T-helper 1 cell (primary cell): ENCODE measurements at places on chromosomes 13 and 19.

- DNase-seq = no peak
Observed at GRCh38 chr13:73910733-73911132, 223.5 kb downstream of the KLF12 start.

DNA sequence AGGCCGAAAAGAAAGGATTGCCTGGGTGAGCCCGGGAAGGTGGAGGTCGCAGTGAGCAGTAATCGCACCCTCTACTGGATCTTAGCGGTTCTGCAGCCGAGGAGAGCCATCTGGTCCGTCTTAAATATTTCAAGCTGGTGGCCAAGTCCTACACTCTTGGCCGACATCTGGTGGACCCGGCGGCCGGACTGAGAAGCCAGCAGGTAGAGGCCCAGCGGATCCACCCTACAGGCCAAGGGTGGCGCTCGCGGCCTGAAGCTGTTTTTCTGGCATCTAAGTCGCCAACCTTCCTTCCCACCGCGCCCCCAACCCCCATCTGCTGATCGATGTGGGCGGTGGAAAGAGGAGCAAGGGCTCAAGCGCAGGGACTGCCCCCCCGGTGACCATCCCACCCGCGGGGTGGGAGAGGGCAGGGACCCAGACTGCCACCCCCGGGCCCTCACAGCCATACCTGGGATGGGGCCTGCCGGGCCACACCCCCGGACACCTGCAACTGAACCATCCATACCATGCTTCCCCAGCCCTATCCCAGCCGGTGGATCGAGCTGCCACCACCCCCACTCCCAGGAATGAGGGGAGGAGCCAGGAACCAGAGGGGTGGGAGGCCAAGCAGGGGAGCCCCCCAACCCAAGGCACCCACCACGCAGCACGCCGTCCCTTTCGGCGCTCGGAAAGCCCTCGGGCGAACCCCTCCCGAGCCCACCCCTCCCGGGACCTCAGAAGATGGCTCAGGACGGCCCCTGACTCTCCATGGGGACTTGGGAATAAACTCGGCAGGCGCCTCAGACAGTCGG lies 46.3 kb upstream of the ZNF730 start:
- DNase-seq = no peak

- no peak for DNase-seq
Observed at GRCh38 chr19:45972081-45972946, 1.4 kb downstream of the NOVA2 start.

- DNase-seq = no peak
Observed at GRCh38 chr13:63948045-63948444, 2532.4 kb upstream of the PCDH20 start.

- DNase-seq = no peak
Observed at GRCh38 chr13:79075703-79076102, 330.4 kb downstream of the RBM26 start.

GRCh38 chr13:43573802-43574514 lies 212.8 kb downstream of the ENOX1 start:
- DNase-seq = no peak

DNA sequence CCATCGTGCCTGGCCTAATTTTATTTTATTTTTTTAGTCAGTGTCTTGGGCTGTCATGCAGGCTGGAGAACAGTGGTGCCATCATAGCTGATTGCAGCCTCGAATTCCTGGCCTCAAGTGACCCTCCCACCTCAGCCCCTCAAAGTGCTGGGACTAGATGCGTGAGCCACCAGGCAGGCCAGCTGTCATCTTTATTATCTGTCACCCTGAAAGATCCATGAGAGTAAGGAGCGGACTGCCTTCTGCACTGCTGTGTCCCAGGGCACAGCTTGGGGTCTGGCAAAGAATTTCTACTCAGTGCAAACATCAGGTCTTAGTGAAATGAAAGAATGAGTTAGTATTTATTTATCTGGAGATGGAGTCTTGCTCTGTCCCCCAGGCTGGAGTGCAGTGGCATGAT lies 9.5 kb upstream of the TLE5 start:
- no peak for DNase-seq

- peak; percentile 25 for DNase-seq
Observed at GRCh38 chr19:40144947-40145748, 46.1 kb upstream of the MAP3K10 start.

DNA sequence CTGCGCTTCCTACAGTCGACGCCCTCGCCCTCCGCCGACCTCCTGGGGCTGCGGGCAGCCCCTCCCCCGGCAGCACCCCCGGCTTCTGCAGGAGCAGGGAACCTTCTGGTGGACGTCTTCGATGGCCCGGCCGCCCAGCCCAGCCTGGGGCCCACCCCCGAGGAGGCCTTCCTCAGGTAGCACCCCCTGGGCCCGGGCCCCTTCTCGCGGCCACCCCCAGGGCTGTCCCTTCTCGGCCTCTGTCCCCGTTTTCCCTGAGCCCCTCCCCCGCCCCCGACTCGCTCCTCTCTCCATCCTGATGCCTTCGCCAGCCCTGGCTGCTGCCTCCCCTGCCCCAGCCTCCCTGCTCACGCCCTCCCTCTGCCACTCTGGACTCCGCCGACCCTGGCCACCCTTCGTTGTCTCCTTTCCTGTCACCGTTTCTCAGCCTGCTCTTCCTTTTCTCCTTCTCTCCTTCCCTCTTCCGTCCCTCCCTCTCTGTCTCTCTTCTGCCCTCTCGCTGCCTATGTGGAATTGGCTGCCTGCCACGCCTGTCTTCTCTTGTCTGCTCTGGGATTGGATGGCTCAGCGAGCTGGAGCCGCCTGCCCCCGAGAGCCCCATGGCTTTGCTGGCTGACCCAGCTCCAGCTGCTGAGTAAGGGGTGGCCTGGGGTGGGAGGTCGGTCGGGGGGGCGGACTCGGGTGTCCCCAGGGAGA lies 11.0 kb downstream of the FUZ start:
- no peak for DNase-seq

- DNase-seq = no peak
Observed at GRCh38 chr13:67145950-67146349, 84.2 kb downstream of the PCDH9 start.

DNA sequence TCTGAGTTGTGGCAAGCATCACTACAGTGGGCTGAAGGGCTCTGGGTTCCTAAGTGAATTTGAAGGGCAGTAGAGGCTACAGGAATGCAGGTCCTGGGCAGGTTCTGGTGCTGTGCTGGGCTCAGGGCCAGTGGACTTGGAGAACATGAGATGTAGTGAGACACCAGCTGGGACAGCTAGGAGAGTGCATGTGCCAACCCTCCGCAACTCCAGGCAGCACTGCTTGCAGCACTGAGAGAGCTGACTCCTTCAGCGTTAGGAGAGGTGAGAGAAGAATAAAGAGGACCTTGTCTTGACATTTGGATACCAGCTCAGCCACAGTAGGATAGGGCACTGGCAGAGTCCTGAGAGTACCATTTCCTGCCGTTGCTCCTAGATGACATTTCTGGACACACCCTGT lies 739.9 kb upstream of the PRR20A start:
- no peak for DNase-seq

GRCh38 chr19:30102666-30103065 lies 160.6 kb downstream of the URI1 start:
- DNase-seq = no peak

DNA sequence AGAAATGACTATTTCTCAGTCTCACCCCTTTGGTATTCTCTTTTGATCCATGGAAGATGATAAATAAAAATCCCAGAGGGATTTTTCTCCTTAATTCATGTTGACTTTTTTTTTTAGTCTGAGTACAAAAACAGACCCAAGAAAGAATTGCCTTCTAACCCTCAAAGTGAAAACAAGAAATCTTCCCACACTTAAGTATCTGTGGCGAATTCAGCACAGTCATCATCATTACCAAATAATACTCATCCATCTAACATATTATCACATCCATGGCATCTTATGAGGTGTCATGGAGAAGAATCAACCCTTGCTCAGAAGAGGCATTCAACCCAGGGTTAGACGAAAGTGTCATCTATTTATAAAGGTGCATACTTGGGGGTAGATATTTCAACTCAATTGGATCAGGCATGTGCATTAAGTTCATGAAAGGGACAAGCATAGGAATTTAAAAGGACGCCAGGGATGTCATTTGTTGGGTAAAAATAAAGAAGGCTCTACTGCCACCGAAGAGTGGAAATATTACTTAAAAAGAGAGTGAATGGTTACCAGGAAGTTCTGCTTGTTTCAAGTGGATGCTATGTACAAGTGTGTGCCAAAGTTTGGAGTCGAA lies 101.9 kb downstream of the FLT1 start:
- no peak for DNase-seq

- DNase-seq = no peak
Observed at GRCh38 chr19:33274663-33275558, 27.4 kb downstream of the CEBPA start.

DNA sequence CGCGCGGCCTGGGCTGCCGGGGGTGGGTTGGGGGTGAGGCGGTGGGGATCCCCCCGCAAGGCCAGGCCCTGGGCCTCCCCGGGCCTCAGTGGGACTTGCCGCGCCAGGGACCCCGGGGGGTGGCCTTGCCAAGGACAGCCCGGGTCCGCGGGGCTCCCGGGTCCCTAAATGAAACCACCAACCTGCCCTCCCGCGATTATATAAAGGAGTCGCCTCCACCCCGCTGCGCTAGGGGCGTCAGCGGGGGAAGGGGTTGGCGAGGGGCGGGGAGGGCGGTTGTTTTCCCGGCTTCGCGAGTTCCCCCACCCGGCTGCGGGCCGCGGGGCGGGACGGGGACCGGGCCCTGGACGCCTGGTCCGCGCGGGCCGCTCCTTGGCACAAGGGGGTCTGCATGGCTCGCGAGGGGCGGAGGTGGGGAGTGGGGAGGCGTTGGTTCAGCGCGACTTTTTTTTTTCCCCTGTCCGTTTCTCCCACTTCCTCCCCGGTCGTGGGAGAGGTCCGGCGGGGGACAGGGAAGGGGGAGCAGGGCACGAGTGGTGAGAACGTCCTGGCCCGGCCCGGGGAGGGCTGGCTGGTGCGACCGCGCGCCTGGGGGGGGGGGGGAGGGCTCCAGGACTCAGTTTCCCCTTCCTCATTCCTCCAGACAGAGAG lies 822 bp upstream of the ZBTB7A start:
- DNase-seq = no peak

GRCh38 chr13:30071969-30072817 lies 221.8 kb upstream of the UBL3 start:
- DNase-seq = no peak

DNA sequence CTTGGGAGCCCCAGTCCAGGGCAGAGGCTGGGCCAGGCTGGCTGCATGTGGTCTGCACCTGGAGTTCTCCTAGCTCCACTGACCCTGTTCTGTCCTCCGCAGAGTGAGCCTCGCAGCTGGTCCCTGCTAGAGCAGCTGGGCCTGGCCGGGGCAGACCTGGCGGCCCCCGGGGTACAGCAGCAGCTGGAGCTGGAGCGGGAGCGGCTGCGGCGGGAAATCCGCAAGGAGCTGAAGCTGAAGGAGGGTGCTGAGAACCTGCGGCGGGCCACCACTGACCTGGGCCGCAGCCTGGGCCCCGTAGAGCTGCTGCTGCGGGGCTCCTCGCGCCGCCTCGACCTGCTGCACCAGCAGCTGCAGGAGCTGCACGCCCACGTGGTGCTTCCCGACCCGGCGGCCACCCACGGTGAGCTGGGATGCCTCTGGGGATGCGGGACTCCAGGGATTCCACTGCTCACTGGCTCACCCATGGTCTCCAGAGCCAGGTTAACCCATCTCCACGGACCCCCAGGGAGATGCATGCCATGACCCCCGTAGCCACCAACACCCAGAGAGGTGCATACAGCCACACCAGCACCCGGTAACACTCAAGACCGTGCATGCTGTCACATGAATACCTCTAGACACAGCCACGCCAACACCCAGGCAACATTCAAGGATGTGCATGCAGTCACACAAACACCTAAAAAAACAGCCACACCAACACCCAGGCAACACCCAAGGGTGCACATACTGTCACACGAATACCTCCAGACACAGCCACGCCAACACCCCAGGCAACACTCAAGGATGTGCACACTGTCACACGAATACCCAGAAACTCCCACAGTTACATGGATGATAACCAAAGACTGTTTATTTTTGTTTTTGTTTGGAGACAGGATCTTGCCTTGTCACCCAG lies 8.2 kb downstream of the PKN1 start:
- no peak for DNase-seq

DNA sequence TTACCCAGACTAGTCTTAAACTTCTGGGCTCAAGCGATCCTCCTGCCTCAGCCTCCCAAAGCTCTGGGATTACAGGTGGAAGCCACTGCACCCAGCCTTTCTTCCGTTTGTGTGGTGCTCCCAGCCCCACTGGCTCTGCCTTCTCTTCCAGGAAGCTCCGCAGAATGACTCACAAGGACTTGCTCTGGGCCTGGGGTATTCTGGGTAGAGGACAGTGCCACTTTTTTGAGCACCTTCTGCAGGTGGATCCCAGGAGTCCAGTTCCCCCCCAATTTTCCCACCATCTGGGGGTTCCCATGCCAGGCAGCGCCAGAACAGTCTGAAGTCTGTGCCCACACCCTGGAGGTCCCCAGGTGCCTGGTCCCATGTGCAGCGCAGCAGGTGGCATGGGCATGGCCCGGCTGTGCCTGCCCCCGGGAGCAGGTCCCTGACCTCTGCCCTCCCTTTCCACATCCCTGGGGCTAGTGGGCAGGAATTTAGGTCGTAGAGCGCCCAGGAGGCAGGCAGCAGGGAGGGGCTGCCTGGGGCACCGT lies 1.6 kb downstream of the REEP6 start:
- DNase-seq = no peak

DNA sequence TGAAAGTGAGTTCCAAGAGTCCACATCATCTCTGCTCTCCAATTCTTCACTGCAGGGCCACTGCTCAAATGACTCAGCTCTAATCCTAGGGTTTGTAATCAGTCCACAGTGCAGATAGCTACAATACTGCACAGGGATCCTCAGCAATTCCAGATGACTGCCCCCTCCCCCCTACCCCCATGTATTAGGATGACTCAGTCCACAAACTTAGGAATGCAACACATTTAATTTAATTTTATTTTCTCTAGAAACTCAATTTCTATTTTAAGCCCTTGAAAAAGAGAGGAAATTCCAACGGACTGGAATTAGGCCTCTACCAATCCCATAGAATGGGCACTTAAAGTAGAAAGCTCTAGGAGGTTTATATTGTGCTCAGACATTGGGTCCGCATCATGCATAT lies 173.8 kb upstream of the SOX21 start:
- DNase-seq = no peak

- no peak for DNase-seq
Observed at GRCh38 chr13:64925284-64925683, 2304.9 kb downstream of the PCDH9 start.

GRCh38 chr19:1252221-1252820 lies 3.9 kb downstream of the MIDN start:
- peak; percentile 58 for DNase-seq
